Cerebellum (tissue), 4 donors: ENCODE measurements at places on chromosomes 5 and 9. TPM values are rescaled to one million over a fixed set of nuclear protein-coding genes. Genes with fewer than 3 reads are reported as not detected.

DNA sequence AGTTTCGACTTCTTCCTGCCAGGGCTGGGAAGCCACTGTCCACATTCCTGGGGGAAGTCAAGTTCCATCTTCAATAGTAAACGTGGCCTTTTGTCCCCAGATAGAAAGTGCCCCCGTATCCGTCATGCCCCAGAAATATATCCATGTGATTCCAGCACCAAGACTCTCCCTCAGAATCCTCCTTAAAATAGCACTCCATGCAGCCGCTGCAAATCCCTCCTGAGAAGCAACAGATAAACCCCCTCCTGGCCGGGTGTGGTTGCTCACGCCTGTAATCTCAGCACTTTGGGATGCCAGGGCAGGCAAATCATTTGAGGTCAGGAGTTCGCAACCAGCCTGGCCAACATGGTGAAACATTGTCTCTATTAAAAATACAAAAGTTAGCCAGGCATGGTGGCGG lies 126.1 kb downstream of the OLFM1 start:
- no peak for DNase-seq

Gene PCDHB3
- total RNA-seq: 19.7 TPM

DNA sequence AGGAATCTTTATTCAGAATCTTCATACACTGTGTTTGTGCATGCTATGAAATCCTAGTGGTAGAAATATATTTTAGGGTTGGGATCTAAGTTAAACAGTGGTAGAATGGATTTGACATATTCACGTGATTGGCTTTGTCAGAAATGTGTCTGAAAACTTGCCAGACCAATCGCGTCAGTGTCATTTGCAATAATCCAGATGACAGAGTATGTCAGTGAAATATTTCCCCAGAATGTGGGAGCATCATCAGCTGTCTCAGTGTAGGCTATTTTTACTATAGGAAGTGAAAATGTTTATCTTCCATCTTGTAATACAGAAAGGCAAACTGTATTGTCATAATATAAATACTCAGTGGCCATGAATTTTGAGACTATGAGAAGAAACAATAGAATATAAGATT lies 220.6 kb upstream of the EDIL3 start:
- no peak for DNase-seq

- no peak for DNase-seq
Observed at GRCh38 chr9:69918322-69918721, 97.7 kb downstream of the CFAP95 start.

GRCh38 chr9:27590651-27591050 lies 17.4 kb upstream of the C9orf72 start:
- no peak for DNase-seq

DNA sequence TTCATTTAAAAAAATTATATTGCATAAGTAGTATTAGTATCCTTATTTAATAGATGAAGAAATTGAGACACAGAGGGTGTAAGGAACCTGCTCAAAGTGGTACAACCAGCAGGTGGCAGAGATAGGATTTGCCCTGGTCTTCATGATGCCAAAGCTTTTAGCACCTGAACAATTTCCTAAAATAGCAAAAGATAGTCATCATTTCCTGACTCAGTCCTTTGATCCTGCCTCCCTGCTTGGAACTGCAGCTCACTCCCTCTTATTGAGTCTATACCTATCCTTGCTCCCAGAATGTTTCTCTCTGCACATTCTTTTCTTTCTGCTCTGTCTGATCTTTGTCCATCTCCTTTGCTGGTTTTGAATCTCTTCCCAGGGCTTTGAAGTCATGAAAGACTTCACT lies 155.8 kb downstream of the FRMD3 start:
- no peak for DNase-seq

Gene ZNF454
- 13.9 TPM for total RNA-seq

DNA sequence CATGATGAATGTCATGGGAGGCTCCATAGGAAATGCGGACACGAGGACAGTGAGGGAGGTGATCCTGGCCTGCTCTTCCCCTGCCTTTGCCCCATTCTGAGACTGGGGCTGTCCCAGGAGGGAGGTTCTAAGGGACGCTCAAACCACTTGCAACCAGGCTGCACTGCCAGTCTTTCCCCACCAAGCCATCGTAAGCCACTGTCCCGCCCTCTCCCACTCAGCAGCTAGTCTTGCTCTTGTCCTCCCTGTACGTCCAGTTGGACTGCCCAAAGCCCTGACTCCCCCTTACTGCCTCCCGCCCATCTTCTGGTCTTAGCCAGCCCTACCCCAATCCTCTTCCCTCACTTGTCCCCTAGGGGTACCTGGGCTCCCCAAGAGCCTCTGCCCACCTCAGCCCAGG lies 115.7 kb downstream of the FSTL4 start:
- DNase-seq: no peak
